ENCODE measurements at places on chromosomes 6 and 20.

DNA sequence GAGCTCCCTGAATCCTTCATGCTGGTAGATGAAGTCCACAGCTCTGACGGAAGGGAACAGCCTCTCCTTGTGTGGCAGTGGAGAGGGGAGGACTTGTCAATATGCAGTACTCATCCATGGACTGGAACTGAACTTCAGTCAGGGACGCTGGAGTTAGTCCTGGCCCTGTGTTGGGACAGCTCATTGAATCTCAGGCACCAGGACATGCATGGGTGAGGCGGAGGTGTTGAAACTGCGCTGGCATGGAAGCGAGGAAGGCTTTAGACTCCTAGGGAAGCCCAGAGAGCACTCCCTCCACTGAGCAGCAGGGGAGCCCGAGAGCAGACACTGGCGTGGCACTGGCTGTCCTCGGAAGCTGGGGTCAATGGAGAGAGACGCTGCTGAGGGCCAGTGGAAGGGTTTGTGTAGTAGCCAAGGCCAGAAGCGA is 161.3 kb upstream of the GGTLC1 start:
- DNase-seq, result no peak

DNA sequence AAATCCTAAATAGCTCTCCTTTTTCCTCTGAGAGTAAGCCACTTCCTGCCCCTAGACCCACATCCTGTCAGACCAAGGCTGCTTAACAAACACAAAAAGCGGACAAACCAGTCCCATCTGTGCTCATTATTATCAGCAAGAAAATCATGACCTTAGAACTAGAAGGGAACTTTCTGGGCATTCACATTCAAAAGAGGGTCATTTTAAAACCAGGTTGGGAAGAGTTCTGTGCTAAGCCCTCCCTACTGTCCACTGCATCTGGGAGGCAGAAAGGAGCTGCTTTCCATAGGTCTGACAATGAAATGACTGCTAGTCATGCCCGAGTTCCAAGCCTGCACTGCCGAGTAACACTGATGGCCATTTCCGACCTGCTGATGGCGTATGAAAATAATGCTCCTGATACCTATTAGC is 15.4 kb downstream of the EZR start:
- DNase-seq, result no peak

DNA sequence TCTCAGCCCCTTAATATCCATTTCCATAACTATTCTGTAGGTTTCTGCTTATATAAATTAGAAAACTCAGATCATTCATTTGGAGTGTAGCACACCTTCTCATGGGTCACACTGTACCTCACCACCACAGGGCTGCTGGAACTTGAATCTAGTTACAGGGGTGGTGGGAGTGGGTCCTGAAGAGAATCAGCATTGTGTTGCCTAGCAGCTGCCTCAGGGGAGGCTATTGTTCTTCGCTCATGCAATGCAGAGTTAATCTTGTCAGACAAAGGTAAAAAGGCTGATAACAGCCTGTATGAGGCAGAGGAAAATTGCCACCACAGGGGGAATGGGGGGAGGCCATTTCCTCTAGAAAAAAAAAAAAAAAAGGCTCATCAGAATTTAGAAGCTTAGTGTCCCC is 496.0 kb upstream of the ADGRB3 start:
- DNase-seq, result no peak

GRCh38 chr6:17045581-17046322 is 56.1 kb upstream of the STMND1 start:
- DNase-seq, result no peak

DNA sequence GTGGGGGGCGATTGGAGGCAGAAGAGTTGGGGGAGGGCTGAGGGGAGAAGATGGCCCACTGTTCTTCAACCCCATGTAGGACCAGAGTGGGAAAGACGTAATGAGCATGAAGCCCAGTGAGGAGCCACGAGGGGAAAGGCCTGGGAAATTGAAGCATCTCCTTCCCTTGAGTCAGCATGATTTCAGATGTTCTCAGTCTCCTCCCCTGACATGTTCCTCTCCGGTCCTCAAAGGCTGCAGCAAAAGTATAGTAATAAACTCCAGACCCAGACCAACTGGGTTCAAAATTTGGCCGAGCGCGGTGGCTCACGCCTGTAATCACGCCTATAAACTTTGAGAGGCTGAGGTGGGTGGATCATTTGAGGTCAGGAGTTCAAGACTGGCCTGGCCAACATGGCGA is 1.9 kb upstream of the NFKBIE start:
- DNase-seq, result peak; percentile 7

GRCh38 chr6:35016502-35017321 is 124.4 kb downstream of the TCP11 start:
- DNase-seq, result no peak

- DNase-seq, result no peak
Measured at GRCh38 chr20:24039196-24039595, 50.6 kb upstream of the GGTLC1 start.

DNA sequence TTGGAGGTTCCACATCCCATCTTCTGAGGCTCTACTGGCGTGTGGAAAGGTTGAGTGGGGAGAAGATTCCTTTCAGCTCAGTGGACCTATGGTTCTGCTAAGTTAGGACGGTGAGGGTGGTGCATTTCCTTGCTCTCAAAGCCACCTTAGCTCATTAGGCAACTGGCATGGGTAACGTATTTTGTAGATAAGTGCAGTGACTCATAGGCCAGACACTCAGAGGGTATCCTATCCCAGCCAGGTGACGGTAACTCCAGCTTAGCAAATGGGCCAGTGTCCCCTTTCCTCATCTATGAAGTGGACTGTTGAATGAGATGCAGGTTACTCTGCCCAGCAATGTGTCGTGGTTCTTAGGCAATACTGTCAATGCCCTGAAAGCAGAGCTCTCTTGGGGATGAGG is 3.7 kb downstream of the RPS6KA2 start:
- DNase-seq, result no peak

DNA sequence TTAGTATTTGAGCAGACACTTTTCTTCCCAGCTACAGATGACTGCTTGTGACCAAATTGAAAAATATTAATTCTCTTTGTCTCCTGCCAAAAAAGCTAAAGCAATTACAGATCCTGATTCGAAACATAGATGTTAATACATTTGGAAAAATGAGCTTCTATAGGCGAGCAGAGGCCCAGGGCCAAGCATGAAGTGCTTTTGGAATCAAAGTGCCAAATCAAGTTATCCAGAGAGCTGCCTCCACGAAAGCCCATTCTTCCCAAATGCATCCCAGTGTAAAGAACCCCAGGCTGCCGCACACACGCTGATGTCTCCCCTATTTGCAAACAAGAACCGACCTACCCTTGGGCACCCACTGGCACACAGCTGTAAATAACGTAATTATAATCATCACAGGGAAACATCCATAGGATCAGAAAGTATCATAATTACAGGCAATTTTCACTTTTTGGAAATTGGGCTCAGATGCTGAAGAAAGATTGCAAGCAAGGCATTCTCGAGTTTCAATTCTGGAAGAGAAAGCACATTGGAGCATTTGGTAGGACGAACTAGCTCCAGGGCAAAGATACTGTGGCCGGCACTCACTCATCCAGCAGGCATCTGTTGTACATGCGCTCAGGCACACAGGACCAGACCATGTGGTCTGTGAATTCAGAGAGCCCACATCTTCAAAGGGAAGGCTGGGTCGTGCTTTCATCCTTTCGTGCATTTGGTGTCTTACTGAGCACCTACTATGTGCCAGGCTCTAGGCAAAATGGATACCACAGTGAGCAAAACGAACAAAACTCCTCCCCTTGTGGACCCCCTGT is 45.9 kb downstream of the BMP7 start:
- no peak for DNase-seq

DNA sequence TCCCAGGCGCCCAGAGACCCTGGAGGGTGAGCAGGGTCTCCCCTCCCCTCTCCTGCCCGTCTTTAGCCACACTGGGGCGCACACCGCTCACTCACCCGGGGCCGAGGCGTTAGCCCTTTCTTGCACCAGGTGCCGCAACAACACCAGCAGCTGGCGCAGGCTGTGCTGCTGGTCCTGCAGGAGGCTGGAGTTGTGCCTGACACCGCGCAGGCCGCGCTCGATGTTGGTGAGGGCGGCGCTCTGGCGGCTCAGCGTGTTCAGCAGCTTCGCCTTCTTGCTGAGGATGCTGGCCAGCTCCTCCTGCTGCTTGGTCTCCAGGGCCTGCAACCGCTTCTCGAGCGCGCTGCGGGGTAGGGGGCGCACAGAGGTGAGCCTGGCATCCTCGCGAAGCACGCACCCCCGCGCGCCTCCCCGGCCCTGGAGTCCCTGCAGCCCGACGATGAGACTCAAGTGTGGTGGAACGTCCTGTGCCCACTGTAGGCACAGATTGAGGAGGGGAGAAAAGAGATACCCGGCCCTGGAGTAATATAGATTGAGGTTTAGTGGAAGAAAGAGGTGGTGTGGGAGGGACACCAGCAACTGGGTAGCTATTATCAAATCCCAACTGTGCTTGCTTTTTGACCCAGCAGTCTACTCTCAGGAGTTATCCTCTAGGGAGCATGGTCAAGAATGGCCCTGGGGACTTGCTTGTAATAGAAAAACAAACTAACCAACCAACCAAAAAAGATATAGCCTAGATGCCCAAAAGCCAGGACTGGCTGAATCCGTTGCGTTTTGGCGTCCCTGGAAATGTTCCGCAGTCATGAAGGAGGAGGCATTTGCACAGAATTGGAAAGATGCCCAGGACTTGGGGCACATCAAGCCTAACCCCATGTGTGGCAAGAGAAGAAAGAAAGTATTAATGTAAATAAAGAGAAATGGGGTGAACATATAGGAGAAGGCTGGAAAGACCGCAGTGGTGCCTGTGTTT is 30.9 kb downstream of the ANGPT4 start:
- no peak for DNase-seq

DNA sequence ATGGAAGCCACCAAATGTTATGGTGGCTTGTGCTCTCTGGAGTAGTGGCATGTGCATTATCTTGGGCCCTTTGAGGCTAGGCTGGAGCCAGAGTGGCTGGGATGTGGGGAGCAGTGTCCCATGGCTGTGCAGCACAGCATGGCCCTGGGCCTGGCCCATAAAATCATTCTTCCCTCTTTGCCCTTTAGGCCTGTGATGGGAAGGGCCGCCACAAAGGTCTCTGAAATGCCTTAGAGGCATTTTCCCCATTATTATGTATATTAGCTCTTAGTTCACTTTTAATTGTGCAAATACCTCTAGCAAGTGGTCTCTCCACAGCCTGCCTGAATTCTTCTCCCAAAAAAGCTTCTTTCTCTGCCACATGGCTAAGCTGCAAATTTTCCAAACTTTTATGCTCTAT is 297.3 kb upstream of the IRAK1BP1 start:
- no peak for DNase-seq

DNA sequence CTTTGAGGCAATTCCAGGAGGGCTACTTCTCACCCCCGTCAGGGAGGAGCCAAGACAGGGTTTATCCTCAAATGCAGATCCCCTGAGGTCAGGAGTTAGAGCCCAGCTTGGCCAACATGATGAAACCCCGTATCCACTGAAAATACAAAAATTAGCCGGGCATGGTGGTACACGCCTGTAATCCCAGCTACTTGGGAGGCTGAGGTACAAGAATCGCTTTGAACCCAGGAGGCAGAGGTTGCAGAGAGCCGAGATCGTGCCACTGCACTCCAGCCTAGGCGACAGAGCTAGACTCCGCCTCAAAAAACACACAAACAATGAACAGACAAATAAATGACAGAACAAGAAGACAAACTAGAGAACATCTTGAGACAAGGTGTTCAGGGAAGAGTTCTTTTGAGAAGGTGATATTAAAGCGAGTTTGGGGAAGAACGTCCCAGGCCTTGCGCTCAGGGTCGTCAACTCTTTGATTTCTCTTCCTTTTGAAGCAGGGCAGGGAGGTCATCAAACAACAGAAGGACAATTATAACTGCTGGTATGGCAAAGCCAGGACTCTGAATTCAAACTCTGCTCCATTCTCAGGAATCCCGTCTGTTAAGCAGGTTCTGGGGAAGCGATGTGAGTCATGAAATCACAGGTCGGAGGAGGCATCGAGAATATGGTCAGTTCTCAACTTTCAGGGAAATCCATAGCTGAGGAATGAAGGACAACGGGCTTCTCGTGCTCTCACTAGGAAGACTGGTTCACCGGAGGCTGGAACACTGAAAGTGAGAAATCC is 1.4 kb upstream of the RALY start:
- DNase-seq, result no peak

GRCh38 chr6:113529196-113529595 is 327.9 kb upstream of the MARCKS start:
- no peak for DNase-seq

DNA sequence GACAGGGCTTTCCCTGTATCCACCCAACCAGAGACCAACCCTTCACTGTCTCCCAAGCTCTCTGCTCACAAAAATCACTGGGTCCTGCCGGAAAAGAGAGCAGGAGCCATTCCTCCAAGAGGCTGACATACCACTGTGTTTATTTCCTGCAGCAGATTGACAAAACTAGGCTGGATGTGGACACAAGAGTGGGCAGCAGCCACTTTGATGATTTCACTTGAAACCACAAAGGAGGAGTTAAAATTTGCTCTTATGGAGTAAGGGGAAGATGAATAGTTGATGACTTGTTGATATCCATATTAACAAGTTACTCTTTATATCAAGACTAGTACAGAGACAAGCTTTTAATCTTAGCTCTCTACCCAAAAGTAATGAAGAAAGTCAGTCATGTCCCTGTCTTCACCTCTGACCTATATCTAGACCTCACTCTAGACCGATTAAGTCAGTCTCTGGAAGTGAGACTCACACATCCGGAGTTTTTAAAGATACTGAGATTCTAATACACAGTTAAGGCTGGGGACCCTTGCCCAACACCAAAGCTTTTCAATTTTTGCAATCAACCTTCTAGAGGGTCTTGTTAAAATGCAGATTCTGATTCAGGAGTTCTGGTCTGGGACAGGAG is 73.8 kb downstream of the SCML4 start:
- no peak for DNase-seq

DNA sequence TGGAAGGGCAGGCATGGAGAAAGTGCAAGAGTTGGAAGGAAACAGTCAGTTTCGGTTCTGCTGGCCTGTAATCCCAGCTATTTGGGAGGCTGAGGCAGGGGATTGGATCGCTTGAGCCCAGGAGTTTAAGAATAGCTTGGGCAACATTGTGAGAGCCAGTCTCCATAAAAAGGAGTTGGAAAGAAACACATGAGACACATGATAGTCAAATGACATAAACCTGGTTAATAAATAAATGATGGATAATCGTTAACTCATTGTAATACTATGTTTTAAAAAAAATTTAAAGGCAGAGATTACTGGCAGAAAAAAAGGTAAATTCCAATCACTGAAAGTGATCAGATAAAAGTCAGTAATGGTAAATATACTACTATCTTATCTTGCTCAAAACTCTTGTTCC is 37.2 kb upstream of the PHACTR1 start:
- DNase-seq, result no peak

DNA sequence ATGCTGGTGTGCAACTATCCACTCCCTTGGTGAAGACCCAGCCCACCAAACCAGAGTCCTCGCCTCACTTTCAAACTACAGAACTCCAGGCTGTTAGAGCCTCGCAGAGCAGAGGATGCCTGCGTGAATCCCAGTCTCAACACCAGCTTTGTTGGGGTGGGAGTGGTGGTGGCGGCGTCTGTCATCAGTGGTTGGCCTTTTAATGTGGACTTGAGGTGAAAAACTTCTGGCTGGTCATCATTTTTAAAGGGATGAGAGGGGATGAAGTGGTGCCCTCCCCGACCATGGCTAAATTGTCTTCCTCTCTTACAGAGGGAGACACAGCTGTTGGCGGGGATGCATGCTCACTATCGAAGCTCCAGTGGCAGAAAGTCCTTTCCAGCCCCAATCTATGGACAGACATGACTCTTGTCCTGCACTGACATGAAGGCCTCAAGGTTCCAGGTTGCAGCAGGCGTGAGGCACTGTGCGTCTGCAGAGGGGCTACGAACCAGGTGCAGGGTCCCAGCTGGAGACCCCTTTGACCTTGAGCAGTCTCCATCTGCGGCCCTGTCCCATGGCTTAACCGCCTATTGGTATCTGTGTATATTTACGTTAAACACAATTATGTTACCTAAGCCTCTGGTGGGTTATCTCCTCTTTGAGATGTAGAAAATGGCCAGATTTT is 54.9 kb downstream of the EZR start:
- peak; percentile 41 for DNase-seq
